Stimulated activated CD4-positive, alpha-beta T cell treated with anti-CD3 and anti-CD28 coated beads, Interleukin-4, amount 100 ng/mL, for 4 hours (primary cell): ENCODE measurements at places on chromosomes 2 and 18.

DNA sequence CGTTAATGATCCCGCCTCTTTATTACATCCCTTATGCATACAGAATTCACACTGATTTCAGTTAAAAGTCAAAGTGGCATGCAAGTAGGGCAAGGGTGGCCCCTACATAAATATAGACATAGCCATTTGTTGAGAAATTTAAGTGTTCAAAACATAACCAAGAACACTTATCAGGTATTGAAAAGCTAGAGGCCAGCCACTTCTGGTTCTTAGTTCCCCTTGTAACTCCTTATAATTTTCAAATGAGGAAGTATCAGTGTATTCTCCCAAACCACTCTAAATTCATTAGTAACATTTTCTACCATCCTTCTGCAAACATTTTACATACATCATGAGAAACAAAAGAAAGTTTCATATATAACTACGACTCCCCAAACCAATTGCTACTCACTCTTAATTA, 5.8 kb upstream of the ARL5A start:
- DNase-seq = no peak

DNA sequence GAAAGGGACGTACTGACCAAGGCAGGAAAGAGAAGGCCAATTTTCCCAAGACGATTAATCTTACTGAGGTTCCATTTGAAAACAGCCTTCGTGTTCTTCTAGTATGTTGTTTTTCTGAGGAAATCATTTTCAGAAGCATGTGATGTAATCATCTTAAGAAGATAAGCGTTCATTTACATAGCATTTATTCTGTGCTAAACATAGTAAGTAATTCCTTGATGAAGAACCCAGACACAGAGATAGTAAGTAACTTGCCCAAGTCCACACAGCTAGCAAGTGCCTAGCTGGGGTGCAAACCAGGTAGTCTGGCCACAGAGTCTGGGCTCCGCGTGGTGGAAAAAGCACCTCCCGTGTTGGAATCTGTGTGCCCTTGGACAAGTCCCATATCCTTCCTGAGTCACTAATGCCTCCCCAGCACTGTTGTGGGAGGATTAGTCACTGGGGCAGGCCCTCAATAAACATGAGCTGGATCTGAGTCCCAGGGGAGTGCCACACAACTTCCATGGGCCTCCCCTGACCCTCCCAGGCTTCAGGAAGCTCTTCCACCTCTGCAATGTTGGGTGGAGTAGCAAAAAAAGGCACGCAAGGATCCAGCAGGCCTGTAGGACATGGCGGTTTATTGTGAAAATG, 26.9 kb upstream of the ASAP2 start:
- no peak for DNase-seq

- no peak for DNase-seq
Observed at GRCh38 chr2:178256382-178257042, 62.2 kb downstream of the OSBPL6 start.

DNA sequence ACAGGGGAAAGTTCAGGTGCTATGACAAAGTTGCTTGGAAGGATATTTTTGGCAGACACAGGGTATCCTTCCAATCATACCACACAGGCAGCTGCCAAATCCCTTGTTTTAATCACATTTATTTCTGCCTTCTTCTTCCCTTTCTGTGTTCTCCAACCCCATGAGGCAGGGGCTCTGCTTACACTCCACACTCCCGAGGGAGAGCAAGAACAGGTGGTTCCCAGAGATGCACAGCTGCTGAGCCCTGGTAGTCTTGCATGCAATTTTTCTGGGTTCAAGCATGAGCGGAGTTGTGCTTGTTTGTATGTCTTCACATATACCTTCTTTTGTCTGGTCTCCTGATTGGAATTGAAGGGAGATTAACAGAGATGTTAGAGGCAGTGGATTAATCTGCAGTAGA, 251.7 kb upstream of the ST6GAL2 start:
- DNase-seq = no peak

DNA sequence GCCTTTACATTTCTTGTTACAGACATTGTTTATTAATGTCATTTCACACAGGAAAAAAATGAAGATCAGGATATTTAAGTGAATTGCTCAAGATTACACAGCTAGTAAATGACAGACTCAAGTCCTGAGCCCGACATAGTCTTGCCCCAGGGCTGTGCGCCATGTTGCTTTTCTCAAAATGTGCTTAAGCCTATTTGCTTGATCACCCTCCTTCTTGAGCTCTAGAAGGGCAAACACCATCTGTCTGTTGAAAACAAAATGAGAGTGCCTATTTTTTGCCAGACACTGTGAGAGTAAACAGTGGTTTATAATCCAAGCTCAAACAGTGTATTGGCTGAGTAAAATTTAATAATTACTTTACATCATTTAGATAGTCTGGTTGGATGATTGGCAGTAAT, 34.8 kb upstream of the HNMT start:
- DNase-seq = no peak

- no peak for DNase-seq
Observed at GRCh38 chr2:22377268-22377667, 1007.7 kb upstream of the KLHL29 start.

DNA sequence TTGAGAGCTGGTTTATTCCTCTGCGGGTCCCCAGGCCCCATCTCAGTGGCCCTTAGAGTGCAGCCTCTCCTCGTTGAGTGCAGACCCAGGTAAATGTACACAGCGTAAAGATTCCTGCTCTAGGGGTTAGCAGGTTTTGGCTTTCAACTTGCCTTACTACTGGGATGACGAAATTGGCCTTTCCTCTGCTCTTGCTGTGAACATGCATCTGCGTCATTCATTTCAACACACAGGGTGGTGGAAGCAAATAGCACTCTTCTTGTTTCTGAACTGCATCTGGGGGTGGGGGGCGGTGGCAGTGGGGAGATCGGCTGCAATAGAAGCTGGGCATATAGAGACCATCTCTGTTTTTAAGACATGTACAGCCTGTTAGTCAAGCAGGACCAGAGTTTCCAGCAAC, 16.5 kb upstream of the SLC16A14 start:
- DNase-seq = no peak

DNA sequence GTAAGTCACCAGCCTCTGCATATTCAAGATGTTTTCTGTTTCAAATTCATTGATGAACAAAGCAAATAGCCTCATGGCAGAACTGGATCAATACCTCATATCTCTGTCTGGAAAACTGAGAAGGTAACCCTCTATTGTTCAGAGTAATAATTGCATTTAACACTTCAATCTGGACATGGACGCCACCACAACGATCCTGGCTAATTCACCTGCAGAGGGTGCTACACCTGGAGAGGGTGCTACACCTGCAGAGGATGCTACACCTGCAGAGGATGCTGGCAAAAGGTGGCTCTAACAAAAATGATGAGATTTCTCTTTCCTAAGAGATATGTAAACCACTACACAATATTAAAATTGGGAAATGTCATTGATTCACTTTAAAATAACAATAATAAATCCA, 183.1 kb upstream of the HNRNPA3 start:
- DNase-seq = no peak

DNA sequence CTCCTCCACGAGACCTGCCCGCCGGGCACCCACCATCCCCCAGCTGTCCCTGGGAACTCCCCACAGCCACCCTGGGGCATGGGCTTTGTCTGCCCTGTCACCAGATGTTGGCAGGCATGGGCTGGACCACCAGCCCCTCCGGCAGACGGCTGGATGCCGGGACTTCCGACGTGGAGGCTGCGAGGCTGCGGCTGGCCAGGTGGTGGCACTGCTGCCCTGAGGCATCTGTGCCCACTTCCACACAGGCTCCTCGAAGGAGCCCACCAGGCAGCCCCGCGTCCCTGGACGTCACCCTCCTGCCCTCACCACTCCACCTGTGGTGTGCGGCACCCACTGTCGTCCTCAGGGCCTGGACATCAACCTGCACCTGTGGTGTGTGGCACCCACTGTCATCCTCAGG, 319.9 kb upstream of the SALL3 start:
- DNase-seq = no peak

GRCh38 chr18:68402784-68403183, 312.1 kb downstream of the TMX3 start:
- DNase-seq = no peak

DNA sequence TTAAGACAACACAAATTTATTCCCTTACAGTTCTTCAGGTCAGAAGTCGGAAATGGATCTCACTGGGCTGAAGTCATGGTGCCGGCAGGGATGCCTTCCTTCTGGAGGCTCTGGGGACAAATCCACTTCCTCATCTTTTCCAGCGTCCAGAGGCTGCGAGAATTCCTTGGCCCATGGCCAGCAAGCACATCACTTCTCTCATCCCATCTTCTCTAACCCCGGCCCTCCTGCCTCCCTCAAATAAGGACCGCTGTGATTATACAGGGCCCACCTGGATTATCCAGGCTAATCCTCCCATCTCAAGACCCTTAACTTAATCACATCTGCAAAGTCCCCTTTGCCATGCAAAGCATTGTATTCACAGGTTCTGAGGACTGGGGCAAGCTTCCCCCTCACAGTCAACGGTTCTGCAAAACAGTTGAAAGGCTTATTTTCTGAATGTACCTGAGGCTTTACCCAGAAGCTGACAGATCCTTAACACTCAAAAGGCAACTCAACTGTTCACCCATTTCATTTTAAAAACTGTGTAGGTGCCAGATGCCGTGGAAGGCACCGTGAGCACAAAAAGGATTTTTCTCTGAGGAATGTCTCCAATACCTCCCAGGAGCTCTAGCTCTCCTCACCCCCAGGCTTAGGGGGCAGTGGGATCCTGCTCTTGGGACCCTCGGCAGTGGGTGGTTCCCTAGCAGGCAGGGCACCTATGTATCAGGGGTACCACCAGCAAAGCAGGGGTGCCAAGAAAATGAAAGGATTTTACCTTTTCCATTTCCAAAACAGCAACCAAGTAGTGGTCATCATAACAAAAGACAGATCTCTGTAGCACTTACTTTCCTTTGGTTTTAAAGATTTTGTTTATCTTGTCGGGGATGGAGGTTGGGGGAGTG, 84.0 kb downstream of the KCTD1 start:
- no peak for DNase-seq

- no peak for DNase-seq
Observed at GRCh38 chr2:241146286-241146685, 3.0 kb downstream of the PASK start.

DNA sequence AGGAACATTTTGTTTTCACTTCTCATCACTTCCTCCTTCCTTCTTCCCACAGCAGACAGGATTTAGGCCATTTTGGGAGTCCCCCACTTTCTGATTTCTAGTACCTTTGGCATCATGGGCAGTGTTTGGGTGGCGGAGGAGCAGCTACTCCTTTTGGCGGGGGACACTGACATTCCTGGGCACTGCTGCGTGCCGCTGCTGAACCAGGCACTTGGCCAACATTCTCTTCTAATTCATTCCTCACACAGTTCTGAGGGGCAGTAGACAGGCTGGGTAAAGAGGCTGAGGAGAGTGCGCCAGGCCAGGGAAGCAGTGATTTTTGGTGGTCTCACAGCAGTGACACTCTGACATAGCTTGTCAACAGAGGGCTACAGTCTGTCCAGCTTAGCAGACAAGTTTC, 270.2 kb downstream of the LOXHD1 start:
- no peak for DNase-seq

DNA sequence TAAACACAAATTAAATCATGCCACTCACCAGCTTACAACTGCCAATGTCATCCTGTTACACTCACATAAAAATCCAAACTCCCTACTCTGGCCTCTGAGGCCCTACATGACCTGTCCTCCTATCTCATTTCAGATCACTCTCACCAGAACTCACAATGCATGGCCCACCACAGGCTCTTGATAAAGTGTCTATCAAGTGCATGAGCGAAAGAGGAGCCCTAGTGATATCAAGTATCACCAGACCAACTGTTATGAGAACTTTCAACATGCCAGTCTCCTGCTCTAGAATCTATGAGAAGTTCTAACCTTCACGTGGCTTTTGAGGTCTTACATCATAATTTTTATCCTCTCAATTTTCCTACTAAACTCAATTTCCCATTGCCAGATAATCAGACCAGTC, 76.4 kb upstream of the CD226 start:
- DNase-seq = no peak

DNA sequence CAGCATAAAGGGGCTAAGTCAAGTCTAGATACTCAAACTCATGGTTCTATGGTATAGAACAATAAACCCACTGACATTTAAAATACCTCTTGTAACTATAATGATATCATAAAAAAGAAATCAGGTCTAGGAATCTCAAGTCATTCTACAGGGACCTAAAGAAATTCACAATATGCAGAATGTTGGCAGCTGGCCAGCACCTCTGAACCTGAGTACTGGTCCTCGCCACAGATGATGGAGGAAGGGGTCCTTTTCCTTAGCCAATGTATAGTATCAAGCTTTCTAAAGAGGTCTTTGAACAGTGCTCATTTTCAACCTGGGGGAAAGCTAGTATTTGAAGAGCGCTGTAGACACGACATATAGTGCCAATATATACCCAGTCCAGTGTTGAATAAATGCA, 108.4 kb upstream of the ITGB6 start:
- no peak for DNase-seq

DNA sequence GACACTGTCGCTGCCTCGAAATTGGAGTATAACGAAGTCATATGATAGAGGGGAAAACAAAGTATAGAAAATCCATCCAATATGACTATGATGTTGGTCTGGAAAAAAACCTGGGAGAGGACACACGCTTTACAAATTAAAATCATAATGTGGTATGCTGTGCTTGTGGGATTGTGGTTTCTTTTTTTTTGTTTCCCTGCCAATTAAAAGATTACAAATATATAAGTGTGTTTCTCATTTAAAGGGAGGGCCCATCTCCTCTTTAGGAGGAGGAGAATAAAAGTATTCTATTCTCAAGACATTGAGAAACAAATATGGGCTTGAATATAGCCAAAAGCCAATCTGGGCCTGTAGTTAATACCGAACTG, 86.6 kb downstream of the EPHA4 start:
- no peak for DNase-seq

DNA sequence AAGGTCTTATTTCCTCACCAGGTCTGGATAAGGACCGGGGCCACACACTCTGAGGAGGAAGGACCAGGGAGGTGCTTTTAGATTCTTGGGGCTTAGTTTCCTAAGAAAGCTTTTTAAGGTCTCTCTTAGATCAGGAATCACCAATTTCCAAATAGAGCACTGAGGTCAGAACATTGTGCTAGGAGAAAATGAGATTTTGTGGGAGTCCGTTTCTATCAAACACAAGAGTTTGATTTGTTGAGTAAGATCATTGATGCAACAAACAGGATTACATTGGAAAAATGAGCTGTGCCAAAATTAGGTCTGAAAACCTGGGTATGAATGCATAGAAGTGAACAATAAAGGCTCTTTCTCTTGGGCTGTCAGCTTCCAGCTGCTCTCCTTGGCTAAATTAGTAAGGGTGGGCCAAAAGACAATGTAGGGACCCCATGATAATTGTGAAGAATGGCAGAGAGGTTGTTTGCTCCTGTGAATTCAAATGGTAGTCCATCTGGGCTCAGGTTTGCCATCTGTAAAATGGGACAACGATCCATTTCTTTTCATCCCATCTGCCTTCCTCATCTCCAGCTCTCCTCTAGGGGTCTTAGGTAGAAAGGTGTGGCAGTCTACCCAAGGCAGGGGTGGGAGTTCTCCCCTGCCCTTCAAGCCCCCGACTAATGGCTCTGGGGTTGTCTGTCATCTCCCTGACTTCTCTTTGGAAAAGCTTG, 20.0 kb downstream of the IGFBP2 start:
- DNase-seq = no peak
